AML-193 (cell line): ENCODE measurements at places on chromosomes 5 and 9.
A peak's percentile ranks its signal among the peaks of the same experiment; 100 is the strongest.

DNA sequence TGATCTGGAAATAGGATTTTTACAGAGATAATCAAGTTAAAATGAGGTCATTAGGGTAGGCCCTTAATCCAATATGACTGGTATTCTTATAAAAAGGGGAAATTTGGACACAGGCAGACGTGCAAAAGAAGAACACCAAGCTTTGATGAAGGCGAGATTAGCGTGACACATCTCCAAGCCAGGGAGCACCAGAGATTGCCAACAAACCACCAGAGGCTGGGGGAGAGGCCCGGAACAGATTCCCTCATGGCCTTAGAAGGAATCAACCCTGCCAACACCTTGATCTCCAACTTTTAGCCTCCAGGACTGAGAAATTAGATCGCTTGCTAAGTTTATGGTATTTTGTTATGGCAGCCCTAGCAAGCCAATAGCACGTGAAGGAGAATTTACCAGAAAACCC is 10.8 kb upstream of the ARSI start:
- no peak for DNase-seq

GRCh38 chr5:78808380-78808779 is 159.8 kb upstream of the LHFPL2 start:
- DNase-seq, result no peak

DNA sequence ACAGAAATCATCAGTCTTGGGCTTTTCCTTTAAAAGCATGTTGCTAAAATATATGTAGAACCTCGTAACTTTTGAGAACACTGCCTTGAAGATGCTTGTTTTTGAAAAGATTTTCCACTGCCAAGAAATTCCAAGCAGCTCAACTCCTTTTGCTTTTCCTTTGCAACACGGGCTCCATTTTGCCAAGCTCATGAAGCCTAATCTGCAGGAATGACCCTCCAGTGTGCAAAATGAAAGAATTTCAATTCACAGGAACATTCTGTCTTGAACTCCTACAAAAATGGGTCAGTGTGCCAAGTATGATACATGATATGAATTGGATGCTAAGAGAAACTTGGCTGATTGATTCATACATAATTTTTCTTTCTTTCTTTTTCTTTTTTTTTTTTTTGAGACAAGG is 35.4 kb upstream of the ERCC6L2 start:
- no peak for DNase-seq

- no peak for DNase-seq
Measured at GRCh38 chr5:81601919-81602318, 149.0 kb downstream of the SSBP2 start.

GRCh38 chr5:123720955-123721354 is 209.0 kb downstream of the CSNK1G3 start:
- DNase-seq, result no peak

GRCh38 chr5:157271740-157272271 is 5.9 kb downstream of the CYFIP2 start:
- peak; percentile 61 for DNase-seq

DNA sequence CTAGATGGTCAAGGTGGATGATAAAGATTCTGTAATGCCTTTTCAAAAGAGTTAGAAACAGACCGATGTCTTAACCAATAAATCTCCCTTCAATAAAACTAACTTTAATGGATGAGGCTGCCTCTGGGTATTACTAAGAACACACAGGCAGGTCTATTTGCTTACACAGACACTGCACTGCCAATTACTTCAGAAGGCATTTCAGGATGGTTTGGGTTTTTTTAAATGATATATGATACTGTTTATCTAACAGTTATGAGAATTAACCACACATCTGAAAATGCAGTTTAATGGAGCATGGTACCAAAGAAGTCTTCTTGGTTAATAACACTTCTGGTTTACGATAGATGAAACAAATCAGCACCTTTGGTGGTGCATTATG is 367.9 kb upstream of the GRAMD2B start:
- DNase-seq, result no peak

- DNase-seq, result no peak
Measured at GRCh38 chr5:125180231-125180829, 433.9 kb upstream of the ZNF608 start.

- no peak for DNase-seq
Measured at GRCh38 chr5:5523066-5523505, 100.6 kb downstream of the ICE1 start.

GRCh38 chr9:113669522-113670115 is 206.1 kb downstream of the RGS3 start:
- DNase-seq, result no peak

DNA sequence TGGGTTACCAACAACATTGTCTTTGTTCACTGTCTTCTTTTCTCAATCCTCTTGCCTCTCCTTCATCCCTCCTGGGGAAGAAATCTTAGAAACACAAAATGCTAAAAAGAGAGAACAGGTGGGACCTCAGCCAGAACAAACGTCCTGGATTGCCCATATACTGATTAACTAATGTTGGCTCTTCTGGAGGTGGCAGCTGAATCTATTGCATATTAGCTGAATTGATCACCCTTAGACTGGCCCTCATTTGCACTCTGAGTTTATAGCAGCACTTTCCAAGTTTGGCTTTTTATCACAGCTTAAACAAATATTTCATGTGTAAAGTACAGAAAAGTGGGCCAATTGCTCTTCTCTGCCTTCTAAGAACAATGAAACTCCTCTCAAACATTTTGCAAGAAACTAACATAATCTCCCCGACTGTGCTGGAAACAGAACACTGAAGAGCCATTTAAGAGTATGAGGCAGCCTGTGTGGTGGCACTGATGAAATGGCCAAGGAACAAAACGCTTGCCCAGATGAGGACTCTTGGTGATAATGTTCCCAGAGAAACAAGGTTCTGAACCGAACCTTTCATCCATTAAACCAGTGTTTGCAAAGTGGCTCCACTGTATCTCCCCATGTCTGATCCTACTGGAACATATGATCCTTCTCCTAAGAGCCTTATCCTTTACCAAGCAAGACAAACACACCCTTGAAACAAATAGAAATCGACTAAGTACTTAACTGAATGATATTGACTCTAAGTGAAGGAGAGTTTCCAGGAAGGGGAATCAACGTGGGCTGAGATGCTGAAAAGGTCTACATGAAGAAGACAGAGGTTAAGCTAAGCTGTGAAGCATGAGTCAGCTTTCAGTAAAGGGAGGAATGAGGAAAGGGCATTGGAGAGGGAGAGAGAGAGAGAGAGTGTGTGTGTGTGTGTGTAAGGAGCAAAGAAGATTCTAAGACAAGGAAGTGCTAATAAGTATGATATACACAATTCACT is 83.2 kb upstream of the LIFR start:
- DNase-seq, result no peak

DNA sequence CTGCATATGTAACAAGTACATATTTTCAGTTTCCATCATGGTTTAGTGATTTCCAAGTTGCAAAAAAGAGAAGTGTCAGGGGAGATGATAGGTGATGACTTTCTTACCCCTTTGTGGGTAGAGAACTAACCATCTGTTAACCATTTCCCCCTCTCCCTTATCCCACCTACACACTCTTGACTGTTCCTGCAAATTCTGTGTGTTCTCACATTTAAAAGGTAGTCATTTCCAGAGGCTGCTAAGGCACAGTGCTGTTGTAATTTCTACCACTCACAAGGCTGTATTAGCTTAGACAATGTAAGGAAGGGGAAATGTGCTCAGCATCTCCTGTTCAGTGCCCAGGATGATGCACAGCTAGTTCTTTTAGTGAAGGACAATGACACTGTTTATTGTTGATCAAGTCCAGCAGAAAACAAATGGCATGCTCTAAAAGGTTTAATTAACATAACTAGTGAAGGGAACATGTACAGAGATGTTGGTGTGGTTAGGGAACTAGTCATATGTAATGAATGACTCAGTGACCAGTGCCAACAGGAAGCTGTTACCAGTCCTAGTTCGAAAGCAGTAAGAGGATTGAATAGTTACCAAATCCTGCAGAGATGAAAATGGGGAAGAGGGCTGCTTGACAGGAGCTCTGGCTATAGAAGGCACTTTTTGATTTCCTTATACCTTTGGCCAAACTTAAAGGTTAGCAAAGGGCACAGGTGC is 165.1 kb downstream of the PLK2 start:
- DNase-seq, result no peak

GRCh38 chr9:115730845-115731244 is 422.7 kb upstream of the PAPPA start:
- peak; percentile 0 for DNase-seq

- no peak for DNase-seq
Measured at GRCh38 chr9:116403171-116403570, 249.6 kb downstream of the PAPPA start.

GRCh38 chr5:97231025-97231636 is 48.1 kb upstream of the RIOK2 start:
- DNase-seq, result peak; percentile 75

GRCh38 chr5:40746703-40747102 is 9.1 kb downstream of the TTC33 start:
- no peak for DNase-seq
